NCI-H69 (cell line): ENCODE measurements at places on chromosomes 3 and 15.
A peak's percentile ranks its signal among the peaks of the same experiment; 100 is the strongest.

DNA sequence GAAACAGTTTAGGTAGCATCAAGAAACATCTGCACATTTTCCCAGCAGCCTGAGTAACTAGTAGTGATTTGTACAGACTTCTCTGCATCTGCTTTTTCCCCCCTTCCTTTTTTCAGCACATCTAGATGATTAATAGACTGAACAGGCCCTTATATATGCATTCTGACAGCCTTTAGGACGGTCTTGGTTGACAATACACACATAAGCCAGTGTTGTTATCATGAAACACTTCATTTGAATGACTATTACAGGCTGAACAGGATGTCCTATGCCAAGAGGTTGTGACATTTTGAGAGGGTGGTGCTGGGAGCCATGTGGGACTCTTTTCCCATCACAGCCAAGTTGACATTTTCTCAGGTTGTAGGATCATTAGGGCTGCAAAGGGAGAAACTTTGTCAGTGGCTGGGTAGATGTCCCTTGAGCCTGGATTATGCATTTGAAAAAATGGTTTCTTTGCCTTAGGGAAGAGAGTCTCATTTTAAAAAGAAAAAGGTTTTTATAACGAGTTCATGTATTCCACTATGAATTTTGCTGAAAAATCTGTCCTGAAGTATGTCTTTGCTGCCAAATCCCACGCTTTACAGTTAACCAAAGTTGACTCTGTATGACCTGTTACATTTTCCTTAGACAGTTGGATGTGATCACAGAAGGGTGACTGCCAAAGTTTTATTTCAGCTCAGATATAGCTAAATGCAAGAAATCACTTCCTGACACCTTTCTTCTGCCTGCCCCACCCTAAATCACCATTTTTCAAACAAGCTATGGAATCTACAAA is 73.7 kb downstream of the FILIP1L start:
- DNase-seq, result no peak

DNA sequence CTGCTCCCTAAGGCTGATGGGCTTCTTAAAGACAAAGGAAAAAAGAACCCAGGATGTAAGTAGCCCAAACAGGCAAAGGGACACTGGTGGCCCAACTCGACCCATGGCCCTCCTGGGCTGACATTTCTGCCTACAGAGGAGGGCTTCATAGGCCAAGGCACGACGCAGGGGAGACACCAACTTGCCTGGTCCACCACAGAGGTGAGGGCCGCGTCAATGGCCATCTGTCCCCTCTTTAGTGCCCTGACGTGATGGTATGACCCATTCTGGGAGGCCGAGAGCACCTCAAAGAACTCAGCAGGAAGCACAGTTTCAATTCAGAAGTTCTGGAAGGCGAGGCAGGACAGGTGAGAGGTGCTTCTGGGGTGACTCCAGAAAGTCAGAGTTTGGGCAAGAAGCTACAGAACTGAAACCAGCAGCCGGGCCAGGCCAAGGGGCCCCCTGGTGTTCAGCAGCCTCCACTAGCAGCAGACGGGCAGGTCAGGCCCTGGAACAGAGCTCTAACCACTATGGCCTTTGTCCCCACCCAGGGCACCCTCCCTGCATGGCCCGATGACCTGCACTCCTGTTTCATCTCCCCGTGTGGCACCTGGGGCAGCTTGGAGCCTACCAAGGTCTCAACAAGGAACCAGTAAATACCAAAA is 45.1 kb downstream of the HMCES start:
- no peak for DNase-seq

- peak; percentile 8 for DNase-seq
Observed at GRCh38 chr15:41881550-41881919, 12.3 kb downstream of the SPTBN5 start.

GRCh38 chr3:187025656-187026316 is 95.5 kb downstream of the ST6GAL1 start:
- DNase-seq, result no peak

- DNase-seq, result no peak
Observed at GRCh38 chr3:9020426-9020825, 57.2 kb upstream of the RAD18 start.

GRCh38 chr15:90189781-90190467 is 11.2 kb upstream of the SEMA4B start:
- no peak for DNase-seq

DNA sequence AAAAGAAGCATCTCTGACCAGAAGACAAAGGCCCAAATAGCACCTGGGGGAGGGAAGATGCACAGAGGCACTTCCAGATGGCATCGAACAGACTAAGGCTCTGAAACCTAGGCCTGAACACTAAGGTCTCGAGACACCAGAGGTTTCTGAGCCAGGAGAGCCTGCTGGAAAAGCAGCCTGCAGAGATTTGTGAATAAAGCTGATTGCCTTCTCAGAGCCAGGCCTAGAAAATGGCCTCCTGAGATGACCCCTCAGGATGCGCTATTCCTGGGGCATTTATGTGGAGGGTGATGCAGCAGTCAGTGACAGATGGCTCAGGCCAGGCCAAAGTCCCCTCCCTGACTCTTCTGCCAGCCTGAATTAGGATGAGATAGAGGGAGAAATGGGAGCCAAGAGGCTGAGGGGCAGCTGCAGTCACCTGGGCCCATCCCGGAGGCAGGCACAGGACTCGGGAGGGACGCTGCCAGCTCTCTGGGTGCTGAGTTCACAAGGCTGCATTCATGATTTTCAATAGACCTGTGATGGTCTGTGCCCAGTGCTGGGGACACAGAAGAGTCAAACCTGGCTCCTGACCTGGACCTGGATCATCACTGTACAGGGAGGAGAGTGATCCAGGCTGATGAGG is 6.9 kb downstream of the PRSS50 start:
- DNase-seq, result no peak

DNA sequence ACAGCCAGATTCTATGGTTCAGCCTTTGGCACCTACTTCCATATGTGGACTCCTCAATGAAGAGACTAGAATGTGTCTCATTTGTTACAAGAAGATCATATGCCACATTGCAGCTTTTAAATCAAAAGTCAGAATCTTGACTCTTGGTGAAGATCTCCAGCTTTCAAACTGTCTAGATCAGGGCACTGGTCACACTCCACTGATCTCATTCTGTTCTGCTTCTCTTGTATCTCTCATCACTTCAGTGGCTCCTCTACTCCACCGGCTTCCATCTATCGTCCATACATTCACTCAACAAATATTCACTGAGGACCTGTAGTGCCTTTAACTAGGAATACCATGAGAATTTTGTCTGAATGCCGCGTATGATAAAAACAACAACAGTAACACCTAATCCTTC is 203.3 kb upstream of the LPP start:
- no peak for DNase-seq

- no peak for DNase-seq
Observed at GRCh38 chr3:102159810-102160451, 274.9 kb upstream of the ZPLD1 start.

DNA sequence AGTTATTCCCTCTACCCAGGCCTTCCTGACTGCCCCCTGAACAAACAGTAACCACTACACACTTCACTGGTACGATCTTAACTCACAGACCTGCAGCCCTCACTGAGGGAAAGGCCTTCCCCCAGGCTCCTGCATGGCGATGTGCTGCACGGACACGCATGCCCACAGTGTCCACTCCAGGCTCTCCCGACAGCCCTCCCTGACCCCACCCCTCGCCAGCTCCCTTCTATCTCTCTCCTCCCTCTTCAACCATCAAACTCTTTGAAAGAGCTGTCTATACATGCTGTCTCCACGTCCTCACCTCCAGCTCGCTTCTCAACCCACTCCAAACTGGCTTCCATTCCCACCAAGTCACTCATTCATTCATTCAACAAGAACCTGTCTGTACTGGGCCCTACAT is 3.9 kb downstream of the SCN5A start:
- DNase-seq, result no peak

GRCh38 chr15:83192742-83193141 is 14.9 kb downstream of the HDGFL3 start:
- DNase-seq, result no peak

- DNase-seq, result no peak
Observed at GRCh38 chr15:46620392-46621013, 985.7 kb downstream of the SQOR start.

- DNase-seq, result no peak
Observed at GRCh38 chr15:33866101-33866737, 102.1 kb upstream of the CHRM5 start.

DNA sequence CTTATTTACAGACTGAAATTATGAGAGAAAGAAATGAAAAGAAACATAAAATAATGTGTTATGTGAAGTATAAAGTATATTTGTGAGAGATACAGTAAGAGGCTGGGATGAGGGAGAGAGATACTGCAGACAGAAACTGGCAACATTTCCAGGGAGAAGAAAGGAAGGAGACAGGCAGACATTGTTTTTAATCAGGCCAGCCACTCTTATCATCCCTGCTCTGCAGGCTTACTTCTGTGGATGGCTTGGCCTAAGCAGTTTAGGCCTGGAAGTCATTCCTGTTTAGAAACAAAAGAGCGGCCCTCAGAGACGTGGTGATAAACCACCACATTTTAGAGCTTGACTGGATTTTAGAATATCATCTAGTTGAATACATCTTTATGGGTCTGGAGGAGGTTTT is 12.4 kb downstream of the PCCB start:
- DNase-seq, result no peak

GRCh38 chr15:80479191-80479590 is 75.0 kb downstream of the ARNT2 start:
- DNase-seq, result no peak

GRCh38 chr3:101633186-101633585 is 43.7 kb downstream of the ZBTB11 start:
- no peak for DNase-seq

- DNase-seq, result no peak
Observed at GRCh38 chr3:42500909-42501308, 1.5 kb upstream of the VIPR1 start.

- DNase-seq, result no peak
Observed at GRCh38 chr3:136954980-136955780, 2.6 kb upstream of the IL20RB start.

DNA sequence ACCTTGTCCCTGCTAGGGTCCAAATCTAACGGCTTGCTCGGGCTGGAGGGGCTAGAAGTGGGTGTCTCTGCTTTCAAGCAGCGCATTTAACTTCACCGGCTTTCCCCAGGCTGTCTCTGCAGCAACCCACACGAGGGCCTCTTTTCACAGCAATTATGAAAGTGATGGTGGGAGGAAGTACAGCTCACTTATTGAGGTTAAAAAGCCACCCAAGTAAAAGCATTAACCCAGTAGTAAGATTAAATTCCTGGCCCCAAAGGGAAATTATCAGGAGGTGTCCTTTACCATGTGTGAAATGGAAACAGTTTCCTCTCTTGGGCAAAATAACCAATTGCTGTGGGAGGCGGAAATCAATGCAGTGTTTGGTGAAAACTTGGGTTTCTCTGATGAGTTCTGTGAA is 41.1 kb downstream of the NGRN start:
- DNase-seq, result no peak

- no peak for DNase-seq
Observed at GRCh38 chr3:186609247-186609868, 3.5 kb upstream of the AHSG start.

GRCh38 chr15:32959077-32959476 is 235.4 kb downstream of the FMN1 start:
- no peak for DNase-seq

- DNase-seq, result no peak
Observed at GRCh38 chr3:146854523-146854922, 249.4 kb upstream of the PLSCR5 start.

DNA sequence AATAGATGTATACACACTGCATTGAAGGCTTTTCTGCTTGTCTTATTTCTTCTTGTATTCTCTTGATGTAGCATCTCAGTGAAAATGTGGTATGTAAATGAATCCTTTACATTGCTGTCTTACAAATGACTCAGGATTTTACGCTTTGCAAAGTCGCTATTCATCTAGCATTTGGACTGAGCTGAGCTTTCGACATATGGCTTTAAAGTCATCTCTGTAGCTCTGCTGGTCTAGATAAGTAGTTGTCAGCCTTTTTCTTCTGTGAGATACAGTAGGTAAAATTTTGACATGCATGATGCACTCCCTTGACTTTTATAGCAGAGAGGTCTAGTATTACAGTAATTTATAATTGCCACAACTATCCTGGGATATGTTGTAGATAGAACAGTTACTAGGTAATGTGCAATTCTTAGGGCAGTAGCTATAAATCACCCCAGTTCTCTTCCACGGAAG is 16.8 kb downstream of the MEF2A start:
- DNase-seq, result no peak

GRCh38 chr3:87792534-87793336 is 266.1 kb downstream of the CGGBP1 start:
- peak; percentile 11 for DNase-seq

DNA sequence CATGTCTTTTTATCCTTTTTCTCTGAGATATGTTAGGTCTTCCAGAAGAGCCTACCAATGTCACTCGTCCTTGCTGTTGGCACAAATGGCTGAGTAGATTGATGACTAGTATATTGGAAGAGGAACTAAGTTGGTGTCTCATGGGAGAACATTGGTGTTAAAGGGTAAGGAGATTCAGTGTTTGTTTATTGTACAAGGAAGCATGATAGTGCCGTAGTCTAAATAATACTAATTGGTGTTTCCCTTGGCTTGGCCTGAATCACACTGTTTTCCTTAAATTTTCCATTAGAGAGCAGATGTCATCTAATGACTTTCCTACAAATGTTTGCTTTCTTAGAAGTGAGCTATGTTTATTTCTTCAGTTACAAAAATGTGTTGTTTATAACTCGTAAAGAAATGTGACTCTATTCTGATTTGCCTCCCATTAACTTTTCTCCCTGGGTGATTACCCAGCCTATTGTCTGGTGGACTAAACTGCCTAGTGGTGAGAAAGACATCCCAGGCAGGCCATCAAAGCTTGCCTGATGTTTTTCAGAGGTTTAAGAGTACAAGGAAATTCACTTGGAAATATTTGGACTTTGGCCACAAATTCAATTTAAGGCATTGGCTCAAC is 28.7 kb downstream of the ADAMTSL3 start:
- no peak for DNase-seq

- DNase-seq, result no peak
Observed at GRCh38 chr3:187839422-187839821, 94.2 kb upstream of the BCL6 start.

GRCh38 chr15:70562906-70563305 is 200.5 kb downstream of the UACA start:
- no peak for DNase-seq

DNA sequence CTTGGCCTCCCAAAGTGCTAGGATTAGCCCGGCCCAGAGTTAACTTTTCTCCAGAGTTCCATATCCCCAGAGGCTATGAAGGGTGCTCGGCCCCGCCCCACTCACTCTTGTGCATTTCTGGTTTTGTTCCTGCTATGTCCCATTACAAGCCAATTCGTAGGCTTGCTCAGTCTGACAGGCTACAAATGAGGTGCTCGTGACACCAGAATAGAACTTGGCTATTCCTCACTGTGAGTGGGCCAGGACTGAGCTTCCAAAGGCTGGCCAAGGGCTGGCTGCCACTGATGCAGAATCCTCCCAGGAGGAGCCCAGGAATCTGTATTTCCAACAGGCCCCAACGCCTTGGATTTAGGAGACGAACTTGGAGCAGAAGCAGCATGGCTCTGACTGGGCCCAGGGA is 282.7 kb upstream of the C2CD4B start:
- DNase-seq, result no peak
